ENCODE measurements at places on chromosomes 6 and 20. TPM values are rescaled to one million over a fixed set of nuclear protein-coding genes. Genes with fewer than 3 reads are reported as not detected.

DNA sequence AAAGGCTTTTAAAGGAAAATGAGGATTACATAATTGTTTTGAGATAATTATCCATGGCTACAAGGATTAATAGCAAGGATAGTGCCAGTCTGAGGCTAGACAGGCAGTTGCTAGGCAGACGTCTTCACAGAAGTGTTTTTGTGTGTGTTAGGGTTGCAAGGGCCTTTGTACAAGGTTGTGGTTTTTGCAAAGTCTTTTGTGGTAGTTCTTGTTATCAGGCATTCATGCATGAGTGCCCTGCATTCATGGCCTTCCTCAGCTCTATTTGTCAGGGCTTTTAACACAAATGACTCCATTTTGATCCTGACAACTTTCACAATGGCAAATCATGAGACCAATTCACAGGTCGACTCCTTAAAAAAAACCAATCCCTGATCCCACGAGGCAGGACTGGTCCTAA, 68.1 kb upstream of the TXNDC5 start:
- no peak for DNase-seq

MUCL3 gene
- 0.49 TPM for total RNA-seq

DNA sequence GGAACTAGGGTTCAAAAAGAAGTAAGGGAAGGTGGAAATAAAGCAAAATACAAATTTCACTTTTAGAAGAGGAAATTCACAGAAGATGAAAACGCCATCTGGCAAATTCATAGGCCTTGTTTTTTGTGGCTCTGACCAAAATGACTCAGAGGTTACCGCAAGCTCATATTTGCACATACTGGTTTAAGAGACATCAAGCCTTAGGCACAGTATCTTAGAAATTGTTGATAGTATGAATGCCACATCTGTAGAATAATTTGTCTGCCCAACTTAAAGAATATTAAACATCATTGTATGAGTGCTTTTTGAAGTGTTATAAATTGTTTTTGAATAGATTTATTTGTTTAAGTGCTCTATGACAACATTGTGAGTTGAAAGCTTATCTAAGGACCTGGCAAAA, 10.6 kb downstream of the TAAR1 start:
- no peak for DNase-seq

ADNP gene
- 51.6 TPM for total RNA-seq

DNA sequence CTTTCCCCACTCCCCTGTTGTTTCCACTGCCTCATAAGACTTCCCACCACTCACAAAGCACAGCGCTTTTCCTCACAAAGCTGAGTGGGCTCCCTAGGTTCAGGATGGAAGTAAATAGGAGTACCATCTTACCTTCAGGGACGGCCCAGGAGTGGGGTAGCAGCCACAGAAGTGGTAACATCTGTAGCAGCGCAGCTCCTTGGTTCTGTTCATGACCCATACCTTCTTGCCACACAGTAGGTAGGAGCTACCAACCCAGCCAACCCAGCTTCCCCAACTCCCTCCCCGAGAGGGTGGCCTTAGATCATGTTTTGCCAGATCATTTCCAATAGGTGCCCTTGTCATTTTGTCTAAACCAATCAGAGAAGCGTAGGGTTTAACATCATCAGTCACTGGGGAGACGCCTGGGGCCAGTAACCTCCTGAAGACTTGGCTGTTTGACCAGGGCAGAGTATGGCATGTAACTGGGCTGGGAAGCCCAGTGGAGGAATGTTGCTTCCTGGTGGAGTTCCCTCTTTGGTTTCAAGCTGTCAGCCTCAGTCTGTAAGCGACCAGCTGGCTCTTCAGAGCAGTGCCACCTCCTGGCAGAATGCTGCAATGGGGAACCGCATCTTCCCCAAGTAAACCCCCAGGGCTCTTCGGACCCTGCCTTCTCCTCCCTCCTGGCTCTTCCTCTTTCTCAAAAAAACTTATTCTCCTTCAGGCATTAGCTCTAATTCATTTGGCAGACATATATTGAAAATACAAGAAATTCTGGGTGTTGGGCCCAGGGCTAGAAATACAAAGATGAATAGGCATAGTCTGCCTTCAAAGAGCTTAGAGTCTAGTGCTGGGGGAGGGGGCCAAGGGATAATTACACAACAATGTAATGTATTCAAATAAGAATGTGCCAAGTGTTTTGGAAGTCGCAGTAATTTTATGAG, at the start of gene HLA-DMA:
Gene HLA-DMA (minus strand): TSS at position 281 of the 923 bp plus-strand sequence. CDS start 61 bp downstream, at position 220.
- no peak for DNase-seq

DNA sequence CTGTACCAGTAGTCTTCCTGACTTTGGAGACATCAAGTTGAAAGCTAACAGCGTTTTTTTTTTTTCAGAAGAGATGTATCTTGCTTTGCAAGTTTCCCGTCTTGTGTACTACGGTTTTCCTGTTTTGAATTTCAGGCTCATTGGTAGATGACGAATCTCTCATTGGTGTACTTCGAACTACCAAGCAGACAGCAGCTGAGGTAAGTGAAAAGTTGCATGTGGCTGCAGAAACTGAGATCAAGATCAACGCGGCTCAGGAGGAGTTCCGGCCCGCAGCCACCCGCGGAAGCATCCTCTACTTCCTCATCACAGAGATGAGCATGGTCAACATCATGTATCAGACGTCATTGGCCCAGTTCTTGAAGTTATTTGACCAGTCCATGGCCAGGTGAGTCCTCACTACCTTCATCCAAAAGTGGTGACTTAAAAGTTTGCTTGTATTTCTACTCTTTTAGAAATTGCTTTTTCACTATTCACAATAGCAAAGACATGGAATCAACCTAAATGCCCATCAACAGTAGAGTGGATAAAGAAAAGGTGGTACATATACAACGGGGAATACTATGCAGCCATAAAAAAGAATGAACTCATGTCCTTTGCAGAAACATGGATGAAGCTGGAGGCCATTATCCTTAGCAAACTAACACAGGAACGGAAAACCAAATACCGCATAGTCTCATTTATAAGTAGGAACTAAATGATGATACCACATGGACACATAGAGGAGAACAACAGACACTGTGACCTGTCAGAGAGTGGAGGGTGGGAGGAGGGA, 110.6 kb upstream of the GLP1R start:
- no peak for DNase-seq

GRCh38 chr6:107598091-107598490, 108.2 kb downstream of the SOBP start:
- no peak for DNase-seq

DNA sequence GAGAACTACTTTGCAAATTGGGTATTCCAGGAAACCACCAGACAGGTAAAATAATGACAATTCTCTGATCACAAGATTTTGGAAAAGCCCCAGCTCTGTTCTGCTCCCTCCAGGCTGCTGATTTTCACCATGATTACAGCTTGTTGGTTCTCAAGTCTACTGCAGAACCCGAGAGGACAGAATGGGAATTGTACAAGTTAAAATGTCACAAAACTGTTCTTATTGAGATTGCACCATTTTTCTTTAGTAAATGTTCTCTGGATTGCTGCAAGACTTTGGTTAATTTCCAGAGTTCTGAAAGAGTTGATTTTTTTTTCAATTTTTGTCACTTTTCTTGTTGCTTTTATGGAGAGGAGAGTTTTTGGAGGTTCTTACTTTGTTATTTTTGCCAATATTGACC, 27.1 kb upstream of the HLA-DOA start:
- DNase-seq, result no peak

GRCh38 chr6:117451671-117452070, 25.9 kb upstream of the ROS1 start:
- no peak for DNase-seq

DNA sequence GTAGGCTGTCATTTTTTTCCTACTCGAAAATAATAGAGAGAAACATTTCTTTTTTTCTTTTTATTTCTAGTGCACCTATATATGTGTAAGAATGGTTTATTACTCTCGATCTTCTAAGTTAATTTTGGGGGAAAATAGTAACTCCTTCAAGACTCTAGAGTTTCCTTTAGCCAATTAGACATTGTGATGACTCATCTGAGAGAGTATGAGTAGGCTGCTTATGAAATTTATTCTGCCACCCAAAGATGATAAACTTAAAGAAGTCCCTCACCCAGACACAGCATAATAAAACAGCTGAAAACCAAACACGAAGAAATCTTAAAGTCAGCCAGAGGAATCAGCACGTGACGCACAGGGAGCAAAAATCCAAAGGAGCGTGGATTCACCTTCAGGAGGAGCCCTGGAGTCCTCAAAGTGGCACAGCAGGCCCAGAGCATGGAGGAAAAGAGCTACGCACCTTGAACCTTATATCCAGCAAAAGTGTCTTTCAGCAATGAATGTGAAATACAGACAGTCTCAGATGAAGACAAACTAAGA, 81.9 kb downstream of the ERMARD start:
- DNase-seq, result no peak

FOXQ1 gene
- 6.4 TPM for total RNA-seq

- no peak for DNase-seq
Measured at GRCh38 chr6:97654674-97655073, 371.7 kb upstream of the MMS22L start.

PLCB4 gene
- total RNA-seq, result 12.0 TPM

CST7 gene
- total RNA-seq, result 3.7 TPM

DNA sequence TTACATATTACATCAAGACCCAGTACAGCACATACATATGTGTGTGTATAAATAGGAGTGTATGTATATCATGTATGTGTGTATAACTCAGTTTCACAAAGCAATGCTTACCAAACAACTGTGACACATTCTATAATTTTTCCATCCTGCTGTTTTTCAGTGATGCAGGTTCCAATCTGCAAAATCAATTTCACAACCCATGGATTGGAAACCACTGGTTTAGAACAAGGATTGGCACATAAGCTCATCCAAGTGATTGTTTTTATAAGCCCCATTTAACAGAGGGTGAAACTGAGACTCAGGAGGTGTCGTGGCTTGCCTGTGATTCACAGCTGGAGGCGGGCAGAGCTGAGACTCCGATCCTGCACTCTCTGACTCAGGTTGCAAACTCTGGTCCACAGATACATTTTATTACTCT, 158.2 kb downstream of the ZMYND8 start:
- DNase-seq, result no peak

GRCh38 chr20:24502661-24503060, 33.2 kb downstream of the SYNDIG1 start:
- DNase-seq, result no peak

GRCh38 chr6:41065550-41066026, 6.6 kb downstream of the OARD1 start:
- no peak for DNase-seq

CGA gene
- total RNA-seq, result not detected

DNA sequence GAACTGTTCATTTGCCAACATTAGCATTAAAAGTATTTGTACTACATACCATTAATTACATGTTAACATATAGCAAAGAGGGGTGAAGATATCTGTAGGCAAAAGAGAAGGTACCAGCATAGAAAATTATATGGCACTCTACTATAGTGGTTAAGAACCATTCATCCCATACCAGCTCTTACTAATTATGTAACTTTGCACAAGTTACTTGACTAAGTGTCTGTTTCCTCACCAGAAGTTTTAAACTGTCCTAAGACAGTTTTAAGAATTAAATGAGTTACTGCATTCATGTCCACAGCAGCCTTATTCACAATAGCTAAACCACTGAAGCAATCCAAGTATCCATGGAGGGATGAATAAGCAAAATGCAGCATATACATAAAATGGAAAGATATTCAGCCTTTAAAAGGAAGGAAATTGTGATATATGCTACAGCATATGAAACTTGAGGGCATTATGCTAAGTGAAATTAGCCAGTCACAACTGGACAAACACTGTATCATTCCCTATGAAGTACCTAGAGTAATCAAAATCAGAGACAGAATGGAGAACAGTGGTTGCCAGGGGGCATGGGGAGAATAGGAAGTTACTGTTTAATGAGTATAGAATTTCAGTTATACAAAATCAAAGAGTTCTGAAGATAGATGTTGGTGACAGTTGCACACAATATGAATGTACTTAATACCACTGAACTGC, 98.9 kb downstream of the RNGTT start:
- no peak for DNase-seq

DNA sequence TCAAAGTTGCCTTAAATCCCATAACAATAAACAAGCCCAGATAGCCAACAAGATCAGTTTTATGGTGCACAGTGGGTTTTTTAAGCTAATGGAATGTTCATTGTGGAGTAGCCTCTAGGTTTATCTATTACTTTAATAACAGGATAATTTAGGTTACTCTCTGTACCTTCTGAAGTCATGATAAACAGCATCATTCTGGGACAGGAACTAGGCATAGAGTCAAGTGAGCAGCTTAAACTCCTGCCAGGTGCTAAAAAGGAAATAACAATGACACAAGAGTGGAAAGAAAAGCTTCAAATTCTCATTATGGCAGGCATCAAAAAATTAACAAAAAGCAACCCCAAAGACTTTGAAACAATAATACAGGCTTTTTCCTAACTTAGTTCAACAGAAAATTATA, 228.8 kb downstream of the HACE1 start:
- no peak for DNase-seq

FAM217A gene
- not detected for total RNA-seq

DNA sequence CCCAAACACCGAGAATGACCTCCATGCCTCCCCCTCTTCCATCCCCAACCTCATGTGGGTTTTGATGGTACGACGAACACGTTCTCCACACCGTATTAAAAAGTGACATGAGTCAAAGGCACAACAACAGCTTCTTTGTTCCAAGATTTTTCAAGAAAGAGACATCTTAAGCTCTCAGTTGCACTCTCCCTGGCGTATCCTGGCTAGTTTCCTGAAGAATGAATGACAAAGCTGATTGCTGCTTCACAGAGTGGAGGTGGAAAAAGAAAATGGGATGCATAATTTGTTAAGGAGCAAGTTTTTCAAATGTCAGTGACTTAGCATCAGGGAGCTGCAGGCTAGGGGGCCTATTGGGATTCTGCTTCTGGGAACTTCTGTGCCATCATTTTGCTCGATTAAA, 95.5 kb downstream of the STK35 start:
- no peak for DNase-seq

GRCh38 chr20:62427172-62428001, at the start of gene RBBP8NL:
Gene RBBP8NL (minus strand): TSS chr20:62427539. CDS start chr20:62419647, 7,892 bp downstream.
- DNase-seq, result no peak

LY6G6F gene
- not detected for total RNA-seq

GRCh38 chr20:63057171-63058117, 50.7 kb upstream of the BHLHE23 start:
- no peak for DNase-seq

GRCh38 chr6:136035378-136036070, 184.0 kb downstream of the PDE7B start:
- DNase-seq, result no peak

DNA sequence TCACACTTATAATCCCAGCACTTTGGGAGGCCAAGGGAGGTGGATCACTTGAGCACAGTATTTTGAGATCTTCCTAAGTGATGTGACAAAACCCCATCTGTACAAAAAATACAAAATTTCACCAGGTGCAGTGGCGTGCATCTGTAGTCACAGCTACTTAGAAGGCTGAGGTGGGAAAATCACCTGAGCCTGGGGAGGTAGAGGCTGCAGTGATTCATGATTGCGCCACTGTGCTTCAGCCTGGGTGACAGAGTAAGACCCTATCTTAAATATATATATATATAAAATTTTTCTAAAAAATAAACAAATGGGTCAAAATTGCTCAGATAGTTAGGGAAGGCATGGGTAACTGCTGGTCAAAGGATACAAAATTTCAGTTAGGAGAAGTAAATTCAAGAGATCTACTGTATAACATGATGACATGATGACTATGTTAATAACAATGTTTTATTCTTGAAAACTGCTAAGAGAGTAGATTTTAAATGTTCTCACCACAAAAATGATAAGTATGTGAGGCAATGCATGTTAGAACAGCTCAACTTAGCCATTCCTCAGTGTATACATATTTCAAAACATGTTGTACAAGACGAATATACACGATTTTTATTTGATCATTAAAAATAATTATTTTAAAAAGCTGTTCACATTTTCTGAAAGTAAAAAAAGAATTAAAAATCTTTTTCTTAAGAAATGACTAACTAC, 24.4 kb downstream of the TBC1D32 start:
- no peak for DNase-seq

NFATC2 gene
- 7.4 TPM for total RNA-seq
